ENCODE measurements at places on chromosomes 1 and 21.

- DNase-seq, result no peak
Measured at GRCh38 chr1:58116284-58116683, 430.2 kb downstream of the OMA1 start.

DNA sequence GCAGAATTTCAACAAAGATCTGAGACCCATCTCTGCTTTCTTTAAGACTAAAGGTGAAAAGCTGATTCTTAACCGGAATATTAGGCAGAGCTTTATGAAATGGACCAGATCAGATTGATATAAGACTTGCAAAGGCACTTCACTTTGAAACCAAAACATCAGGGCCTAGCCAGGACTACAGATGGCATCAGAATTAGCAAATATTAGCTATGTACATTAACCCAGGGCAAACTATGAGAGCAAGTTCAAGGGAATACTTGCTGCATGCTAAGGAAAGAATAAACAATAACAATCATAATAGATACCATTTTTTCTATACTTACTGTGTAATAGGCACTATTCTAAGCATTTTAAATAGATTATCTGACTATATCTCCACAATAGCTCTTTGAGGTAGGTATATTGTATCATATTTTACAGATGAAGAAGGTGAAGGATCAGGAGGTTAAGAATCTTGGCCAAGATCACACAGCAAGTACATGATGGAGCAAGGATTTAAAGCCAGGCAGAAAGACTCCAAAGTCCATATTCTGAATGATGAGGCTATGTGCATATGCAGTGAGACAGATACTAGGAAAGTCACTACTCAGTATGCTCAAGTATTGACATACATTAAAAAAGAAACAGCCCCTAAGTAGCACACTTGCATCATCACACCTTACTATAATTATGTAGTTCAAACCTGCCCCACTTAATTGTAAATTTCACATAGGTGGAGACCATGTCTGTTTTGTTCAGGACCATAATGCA, 209.3 kb upstream of the PKN2 start:
- no peak for DNase-seq

DNA sequence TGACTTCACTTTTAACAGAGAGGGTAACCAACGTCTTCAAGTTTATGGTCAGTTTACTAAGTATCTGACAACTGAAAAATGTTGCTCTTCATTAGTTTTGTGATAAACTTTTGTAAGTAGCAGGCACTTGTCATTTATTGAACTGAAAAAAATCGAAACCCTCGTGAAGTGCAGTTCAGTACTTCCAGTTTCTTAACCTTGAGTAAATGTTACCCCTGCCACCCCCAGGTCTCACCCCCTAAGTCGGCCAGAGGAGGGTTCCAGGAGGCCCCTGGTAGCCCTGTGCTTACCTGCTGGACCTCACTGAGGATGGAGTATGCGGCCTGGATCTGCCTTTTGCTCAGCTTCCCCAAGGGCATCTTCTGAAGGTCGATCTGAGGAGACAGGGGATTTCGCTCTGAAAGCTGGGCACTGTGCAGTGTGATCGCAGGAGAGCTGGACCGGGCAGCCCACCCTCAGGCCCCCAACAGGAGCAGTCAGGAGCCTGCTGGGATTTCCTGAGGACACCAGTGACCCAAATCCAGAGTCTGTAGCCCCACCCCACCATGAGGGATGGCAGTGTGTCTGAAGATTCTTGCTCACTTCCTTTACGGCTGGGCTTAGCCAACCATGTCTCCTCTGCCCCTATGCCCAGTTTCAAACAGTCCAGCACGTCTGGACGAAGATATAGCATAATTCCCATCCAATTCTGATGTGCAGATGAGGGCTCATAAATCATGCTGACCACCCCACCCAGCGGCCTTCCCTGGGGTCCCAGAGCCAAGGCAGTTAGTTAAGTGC, 37.6 kb downstream of the PARP1 start:
- DNase-seq, result no peak

DNA sequence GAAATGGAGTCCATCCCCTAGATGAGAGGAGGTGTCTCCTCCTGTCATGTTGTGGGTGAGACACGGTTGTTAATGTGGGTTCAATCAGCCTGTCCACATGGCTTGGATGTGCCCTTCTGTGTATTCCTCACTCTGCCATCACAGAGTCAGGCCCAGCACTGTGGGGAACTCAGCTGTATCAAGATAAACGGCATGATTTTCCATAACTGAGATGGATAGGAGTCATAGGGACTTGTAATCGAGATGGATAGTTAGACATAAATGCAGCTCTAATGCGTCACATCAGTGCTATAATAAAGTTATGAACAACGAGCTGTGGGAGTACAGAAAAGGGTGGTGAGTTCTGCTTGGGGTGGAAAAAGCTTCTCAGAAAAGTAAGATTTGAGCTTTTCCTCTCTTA, 152.9 kb downstream of the RWDD3 start:
- DNase-seq, result no peak

- DNase-seq, result no peak
Measured at GRCh38 chr1:63199706-63200335, 122.5 kb upstream of the FOXD3 start.

- no peak for DNase-seq
Measured at GRCh38 chr21:41765420-41765821, 1.4 kb downstream of the RIPK4 start.

DNA sequence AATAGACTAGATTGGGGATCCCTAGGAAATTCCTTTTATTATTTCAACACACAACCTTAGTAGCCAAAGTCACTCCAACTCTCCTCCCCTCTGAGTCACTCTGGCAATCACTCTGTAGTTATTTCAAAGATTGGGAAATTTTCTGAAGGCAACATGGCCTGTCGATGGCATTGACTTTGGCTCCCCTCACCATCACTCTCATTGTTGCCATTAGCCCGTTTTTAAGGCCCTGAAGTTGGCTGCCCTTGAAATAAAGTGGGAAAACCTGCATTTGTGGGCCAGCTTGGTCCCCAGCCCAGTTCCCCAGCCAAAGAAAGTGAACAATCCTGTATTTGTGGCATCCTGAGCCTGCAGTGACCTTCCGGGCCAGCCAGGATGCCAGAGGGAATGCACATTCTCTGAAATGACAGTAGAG, 52.5 kb downstream of the CDC7 start:
- no peak for DNase-seq

- DNase-seq, result no peak
Measured at GRCh38 chr1:60130703-60131102, 57.1 kb upstream of the C1orf87 start.

- DNase-seq, result no peak
Measured at GRCh38 chr1:220473440-220473839, 54.5 kb upstream of the MARK1 start.

DNA sequence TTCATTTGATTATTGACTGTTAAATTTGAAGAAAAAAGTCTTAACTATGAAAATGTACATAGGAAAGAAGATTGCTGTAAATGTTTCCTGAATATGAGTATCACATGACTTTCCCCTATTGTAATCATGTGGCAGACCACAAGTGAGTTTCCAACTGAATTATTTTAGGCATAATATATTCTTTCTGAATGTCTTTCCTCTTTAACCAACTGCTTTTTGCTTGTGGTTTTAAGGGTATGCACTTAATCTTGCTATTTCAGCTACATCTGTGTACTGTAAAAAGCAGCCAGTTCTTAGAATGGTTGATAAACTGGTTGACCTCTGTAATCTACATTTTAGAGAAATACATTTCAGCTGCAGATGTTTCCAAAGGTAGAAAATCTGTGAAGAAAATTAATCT, 400.7 kb downstream of the NEGR1 start:
- DNase-seq, result no peak

- no peak for DNase-seq
Measured at GRCh38 chr1:5105744-5106143, 451.3 kb downstream of the AJAP1 start.

GRCh38 chr1:7650801-7651200, 120.3 kb upstream of the VAMP3 start:
- DNase-seq, result no peak

DNA sequence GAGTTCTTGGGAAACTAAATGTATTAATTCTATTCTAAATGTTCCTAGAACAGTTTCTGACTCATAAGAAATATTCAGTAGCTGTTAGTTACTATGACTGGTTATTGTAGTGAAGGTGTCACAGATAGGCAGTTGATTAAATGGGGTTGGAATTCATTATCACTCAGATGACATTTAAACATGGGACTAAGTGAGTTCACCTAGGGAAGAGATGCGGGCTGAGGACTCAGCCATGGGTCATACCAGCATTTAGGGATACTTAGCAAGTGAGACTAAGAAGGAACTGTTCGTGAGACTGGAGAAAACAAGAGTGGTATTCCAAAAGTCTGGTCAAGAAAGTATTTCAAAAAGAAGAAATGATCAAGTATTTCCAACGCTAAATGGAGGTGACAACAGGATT, 125.1 kb upstream of the ADGRL4 start:
- no peak for DNase-seq

DNA sequence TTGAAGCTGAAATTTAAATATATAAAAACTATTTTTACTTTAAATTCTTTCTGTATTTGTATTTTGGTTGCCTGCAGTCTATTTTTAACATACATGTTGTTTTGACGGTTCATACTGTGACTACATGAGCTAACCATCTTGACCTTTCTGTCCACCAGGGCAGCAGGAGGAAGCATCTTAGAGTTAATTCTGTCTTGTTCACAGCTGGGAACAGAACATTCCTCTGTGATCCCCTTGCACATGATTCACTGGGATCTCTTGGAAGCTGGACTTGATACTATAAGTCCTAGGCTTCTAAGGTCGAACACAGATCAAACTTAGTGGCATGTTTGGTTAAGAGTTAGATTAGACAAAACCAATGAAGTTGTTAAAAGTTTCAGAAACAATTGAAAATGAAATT, 99.7 kb downstream of the NFIA start:
- DNase-seq, result no peak

DNA sequence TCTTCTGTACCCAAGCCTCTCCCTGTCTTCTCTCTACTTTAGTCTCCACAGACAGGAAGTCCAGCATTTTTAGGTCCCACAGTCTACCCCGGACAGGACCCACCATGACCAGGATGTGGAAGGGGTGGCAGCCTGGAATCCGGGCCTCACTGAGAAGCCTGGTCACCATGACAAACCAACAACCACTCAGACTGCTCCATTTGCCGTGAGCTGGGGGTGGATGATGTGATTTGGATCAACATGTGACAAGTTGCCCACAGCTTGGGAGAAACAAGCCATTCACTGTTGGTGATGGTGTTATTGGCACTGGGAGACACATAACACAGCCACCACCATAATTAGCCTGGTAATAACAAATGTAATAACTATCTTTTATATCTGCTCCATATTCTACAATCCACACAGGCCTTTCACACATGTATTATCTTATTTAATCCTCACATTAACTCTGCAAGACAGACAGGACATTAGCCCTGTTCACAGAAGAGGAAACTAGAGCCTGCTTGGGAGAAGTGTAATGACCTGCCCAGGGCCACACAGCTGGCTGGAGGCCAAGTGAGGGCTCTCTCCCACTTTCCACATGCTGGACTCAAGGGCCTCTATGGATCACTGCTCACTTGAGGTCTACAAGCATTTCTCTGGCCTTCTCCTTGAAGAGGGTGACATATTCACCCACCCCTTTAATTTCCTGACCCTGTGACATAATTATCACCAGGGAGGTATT, 22.9 kb downstream of the MEF2D start:
- DNase-seq, result no peak

GRCh38 chr1:172117800-172118199, 276.5 kb downstream of the DNM3 start:
- DNase-seq, result no peak

GRCh38 chr21:33954395-33954794, 38.8 kb upstream of the ATP5PO start:
- no peak for DNase-seq

DNA sequence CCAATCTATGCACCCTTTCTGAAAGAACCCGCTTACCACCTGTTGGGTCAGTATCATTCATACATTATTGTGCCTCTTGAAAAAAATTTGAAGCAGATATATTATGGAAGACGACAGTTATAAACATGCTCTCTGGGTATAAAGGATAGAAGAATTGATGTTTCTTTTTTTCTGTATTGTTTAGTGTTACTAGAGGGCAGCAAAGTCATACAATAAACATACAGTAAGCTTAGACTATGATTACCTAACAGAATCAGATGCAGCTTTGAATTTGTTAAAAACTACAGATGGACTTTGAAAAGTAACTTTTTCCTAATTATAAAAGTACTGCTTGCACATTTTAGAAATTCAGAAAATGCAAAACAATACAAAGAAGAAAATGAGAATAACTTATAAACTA, 11.1 kb upstream of the PAXBP1 start:
- no peak for DNase-seq

DNA sequence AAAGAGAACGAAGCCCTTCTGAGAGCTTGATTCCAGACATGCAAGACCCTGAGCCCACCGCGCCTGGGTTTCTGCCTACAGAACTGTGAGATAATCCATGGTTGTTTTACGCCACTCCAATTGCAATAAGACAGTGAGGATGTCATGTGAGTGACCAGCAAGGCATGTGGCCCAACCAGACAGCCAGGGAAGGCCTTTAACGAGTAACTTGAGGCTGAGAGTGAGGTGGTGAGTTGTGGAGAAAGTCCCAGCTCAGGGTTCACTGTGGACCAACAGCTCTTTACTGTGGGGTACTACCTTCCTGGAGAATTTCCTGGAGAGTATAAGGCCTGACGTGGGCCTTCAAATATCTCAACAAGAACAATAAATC, 153.9 kb downstream of the ETS2 start:
- no peak for DNase-seq

DNA sequence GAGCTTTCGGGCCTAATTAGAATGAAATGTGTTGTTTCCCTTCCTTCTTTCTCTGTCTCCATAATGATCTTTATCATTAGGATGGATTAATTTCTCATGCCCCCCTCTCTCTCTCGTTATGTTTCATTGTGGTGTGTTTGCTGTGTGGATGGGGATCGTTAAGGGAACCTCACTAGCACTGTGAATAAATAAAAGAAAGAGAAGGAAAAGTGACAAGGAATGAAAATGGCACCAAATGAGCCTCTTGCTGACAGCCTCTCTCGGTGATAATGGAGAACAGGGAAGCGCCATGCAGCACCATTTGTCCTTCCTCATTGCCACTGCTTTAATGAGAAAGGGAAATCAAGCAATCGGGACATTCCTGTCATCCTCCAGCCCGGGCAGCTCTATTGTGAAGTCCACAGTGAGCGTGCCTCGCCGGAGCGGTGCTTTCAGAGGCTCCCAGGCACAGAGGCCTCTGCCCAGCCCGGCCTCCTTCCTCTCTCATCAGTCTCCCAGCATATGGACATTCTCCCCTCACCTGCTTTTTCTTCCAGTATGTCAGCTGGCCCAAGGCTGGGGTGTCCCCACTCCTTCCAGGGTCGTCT, 265.7 kb upstream of the TMEM51 start:
- DNase-seq, result no peak

- DNase-seq, result no peak
Measured at GRCh38 chr1:29341936-29342335, 105.6 kb downstream of the PTPRU start.

All from suprapubic skin (tissue), 4 donors.